NCI-H1048 (cell line): ENCODE measurements at places on chromosomes 2 and 18.

DNA sequence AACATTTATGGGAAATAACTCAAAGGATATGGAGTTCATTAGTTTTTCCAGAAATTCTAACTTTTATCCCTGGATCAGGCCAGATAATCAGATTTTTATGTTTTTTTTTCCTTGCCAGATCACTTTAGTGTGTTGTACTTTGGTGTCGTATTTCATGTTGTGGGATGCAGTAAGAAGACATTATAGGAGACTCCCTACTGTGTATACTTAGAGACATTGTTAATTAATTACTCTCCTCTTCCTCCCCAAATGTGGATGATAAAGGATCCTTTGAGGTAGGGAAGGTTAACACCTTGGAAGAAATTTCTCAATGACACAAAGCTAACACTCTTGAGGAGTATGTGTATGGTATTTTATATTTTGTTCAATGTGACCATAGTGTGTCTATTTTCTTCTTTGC is 120.5 kb downstream of the LYPD6B start:
- no peak for DNase-seq

DNA sequence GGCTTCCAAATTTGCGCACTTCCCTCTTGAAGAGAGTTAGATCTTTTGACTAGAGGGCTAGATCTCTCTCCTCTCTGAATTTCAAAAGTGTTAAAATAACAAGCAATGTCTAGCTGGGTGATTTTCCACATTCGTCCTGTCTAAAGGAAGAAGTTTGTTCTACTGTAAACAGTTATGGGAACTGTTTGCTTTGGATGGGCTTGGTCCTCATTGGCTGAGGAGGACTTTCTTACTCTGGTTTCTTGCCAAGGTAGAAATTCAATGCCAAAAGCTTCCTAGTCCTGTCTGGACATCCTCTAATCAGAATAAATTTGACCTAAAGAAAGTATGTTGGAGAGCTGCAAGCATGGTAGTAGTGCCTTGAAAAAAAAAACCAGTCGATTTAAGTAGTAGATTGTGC is 47.4 kb upstream of the RAPH1 start:
- no peak for DNase-seq

DNA sequence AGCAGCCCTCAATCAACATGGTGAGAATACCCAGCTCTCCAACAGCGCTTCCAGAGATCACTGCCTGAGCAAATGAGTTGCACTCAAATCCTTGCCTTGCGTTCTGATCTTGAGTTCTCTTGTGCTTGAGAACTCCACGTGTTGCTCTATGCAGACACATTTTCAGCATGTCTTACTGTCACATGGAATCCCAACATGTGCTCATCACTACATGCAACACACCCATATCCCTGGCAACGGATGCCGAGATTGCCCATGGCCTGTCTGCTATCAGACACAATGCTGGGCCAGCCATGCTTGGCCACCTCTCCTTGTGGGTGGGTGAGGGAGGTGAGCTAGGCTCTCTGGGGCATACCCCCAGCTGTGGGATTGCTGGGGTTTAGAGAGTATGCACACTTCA is 91.9 kb upstream of the LDAH start:
- DNase-seq = no peak

- no peak for DNase-seq
These were observed 94.4 kb upstream of the ASAP2 start for GRCh38 chr2:9112079-9112721.

DNA sequence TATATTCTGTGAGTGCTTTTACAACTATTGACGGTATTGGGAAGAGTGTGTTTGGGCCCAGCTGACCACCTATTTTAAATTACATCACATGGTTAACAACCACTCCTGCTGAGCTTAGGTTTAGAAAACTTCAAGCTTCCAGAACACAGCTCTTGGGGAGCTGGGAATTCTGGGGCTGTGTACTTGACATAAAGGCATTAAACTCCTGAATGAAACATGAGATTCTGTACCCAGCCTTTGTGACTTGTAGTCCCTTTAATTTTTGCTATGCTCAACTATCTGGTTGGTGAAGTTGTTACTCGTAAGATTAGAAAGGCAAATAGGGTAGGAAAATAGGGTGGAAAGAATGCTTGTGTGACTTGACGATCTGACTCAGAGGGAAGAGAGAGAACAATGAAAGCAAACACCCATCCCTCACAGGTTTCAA is 66.9 kb downstream of the LTBP1 start:
- no peak for DNase-seq

DNA sequence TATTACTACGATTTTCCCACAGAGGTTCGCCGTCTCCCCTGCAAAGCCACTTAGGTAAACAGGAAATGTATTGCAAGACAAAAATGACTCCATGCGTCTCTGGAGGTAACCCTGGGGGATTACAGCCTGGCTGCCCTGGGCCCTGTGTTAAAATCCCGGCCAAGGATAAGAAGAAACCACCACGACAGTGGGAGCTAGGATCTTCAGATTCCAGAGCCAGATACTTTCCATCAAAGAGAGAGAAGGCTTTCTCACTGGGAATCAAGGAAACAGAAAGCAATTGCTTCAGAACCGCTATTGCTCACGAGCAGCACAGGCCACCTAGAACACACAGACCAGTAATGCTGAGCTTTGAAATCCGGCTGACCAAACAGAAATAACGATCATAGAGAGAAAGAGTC is 97.9 kb upstream of the ZNF516 start:
- no peak for DNase-seq

- no peak for DNase-seq
These were observed 6.0 kb downstream of the GAREM2 start for GRCh38 chr2:26178746-26179436.

- no peak for DNase-seq
These were observed 99.3 kb downstream of the C1QL2 start for GRCh38 chr2:119059287-119059686.

DNA sequence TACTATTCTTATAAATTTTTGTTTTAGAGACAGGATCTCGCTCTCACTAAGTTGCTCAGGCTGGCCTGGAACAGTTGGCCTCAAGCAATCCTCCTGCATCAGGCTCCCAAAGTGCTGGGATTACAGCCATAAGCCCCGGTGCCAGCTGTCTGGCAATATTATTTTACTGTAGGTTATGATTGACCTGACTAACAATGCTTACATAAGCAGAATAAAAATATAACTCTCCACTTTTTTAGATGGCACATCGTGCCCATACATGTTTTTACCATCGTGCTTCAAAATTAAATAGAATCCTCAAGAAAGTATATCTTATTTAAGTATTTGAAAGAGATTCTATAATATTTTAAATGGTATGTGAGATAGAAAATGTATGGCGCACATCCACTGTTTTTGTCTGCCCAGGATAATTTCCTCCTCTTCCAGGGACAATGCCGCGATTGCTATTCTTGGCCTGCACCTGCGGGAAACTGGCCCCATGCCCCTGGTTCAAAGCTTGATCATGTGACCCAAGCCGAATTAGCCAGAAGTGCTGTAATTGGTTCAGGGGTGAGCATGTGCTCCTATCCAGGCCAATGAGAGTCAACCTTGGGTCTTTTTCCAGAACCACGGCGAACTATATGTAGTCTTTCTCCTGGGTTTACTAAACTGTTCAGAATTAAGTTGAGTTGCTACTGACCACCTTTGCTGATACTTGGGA is 38.3 kb upstream of the GREB1L start:
- no peak for DNase-seq

DNA sequence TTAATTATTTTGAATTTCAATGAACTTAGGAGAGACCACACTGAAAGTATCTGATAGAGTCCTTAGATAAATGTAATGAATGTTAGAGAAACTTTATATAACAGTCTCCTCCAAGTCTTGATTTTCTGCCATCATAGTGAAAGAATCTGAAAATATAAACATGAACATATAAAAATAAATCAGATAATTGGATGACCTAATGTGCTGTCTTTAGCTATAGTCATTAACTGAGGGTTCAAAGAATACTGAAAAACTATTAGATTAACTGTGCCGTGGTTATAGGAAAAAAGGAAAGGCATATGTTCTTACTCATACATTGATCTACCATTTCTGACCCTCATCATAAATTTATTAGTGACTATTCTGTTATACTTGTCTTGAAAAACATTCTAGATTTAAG is 47.0 kb upstream of the SPAG16 start:
- no peak for DNase-seq

DNA sequence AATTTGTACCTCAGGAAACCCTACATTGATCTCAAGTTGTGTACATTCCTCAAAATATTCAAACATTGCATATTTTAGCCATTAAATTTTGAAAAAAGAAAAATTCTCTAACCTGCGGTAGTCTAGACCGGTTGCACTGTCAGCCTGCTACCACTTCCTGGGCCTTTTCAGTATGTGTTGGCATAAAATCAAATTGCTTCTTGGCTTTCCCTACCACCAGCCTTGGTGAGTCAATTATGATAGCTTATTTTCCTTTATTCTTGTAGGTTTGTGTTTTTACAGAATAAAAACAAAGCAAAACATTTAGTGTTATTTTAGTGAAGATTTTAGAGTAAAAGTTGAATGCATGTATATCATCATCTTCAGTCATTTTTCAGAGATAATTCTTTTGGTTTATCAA is 61.2 kb downstream of the FAM171B start:
- DNase-seq = no peak

- no peak for DNase-seq
These were observed 54.8 kb downstream of the SEMA4F start for GRCh38 chr2:74708883-74709282.

DNA sequence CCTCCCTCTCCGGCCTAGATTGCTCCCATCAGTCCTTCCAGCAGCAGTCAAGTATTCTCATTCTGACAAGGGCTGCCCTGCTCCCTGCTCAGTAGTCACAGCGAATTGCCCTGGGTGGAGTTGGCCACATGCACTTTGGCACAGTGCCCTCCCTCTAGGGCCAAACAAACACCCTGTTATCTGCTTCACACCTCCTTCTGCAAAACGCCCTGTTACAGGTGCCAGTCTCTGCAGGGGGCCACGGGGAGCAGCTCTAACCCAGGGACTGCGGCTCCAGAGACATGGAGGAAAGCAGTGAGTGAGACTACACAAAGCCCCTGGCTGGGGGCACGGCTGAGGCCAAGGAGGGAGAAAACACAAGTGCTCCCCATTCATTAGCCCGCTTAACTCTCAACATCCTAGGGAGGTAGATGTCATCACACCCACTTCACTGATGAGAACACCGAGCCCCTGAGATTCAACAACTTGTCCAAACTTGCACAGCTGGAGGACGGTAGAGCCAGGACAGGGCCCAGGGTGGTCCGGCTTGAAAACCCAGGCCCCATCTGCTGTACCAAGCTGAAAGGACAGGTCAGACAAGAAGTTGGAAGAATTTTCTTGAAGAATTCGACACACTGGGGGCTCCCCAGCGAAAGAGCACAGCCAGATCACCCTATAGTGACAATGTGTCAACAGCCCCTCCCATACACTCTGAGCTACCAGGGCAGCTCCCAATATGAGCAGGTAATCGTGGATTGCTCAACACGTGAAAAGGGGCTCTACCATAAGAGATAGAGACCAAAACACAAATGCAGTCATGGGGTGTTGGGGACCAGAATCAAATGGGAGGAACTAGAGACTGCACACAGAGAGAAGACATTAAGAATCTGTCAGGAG is 8.7 kb upstream of the TFCP2L1 start:
- no peak for DNase-seq

- no peak for DNase-seq
These were observed 5.1 kb downstream of the TIMM21 start for GRCh38 chr18:74153377-74153776.

- no peak for DNase-seq
These were observed 595.9 kb upstream of the LRRTM4 start for GRCh38 chr2:78118037-78118436.

- no peak for DNase-seq
These were observed 12.3 kb downstream of the PSME4 start for GRCh38 chr2:53958443-53958842.

GRCh38 chr2:17309741-17310339 is 208.4 kb downstream of the RAD51AP2 start:
- DNase-seq = peak; percentile 29

DNA sequence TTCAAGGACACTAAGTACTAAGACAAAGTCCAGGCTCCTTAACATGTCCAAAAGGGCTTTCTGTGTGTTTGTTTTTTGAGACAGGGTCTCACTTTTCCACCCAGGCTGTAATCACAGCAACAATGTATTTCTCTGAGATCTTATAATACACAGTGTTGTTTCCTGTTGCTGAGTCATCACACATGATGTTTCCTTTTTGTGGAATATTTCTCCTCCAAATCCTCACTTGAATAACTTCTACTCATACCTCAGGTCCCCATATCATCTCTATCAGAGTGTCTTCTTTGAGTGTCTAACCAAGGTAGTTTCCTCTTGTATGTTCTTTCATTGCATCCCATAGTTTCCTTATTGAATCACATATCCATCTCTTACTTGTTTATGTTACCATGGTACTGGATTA is 632.0 kb upstream of the PIK3C3 start:
- DNase-seq = no peak
